ENCODE measurements at places on chromosomes 1 and 21.

GRCh38 chr1:160167056-160167455, 15.7 kb downstream of the ATP1A4 start:
- DNase-seq, result no peak

GRCh38 chr1:145908653-145909052, 1.2 kb downstream of the ITGA10 start:
- no peak for DNase-seq

- DNase-seq, result no peak
Observed at GRCh38 chr21:34938089-34938764, 110.9 kb downstream of the RUNX1 start.

GRCh38 chr1:226646870-226647449, 92.1 kb downstream of the ITPKB start:
- no peak for DNase-seq

DNA sequence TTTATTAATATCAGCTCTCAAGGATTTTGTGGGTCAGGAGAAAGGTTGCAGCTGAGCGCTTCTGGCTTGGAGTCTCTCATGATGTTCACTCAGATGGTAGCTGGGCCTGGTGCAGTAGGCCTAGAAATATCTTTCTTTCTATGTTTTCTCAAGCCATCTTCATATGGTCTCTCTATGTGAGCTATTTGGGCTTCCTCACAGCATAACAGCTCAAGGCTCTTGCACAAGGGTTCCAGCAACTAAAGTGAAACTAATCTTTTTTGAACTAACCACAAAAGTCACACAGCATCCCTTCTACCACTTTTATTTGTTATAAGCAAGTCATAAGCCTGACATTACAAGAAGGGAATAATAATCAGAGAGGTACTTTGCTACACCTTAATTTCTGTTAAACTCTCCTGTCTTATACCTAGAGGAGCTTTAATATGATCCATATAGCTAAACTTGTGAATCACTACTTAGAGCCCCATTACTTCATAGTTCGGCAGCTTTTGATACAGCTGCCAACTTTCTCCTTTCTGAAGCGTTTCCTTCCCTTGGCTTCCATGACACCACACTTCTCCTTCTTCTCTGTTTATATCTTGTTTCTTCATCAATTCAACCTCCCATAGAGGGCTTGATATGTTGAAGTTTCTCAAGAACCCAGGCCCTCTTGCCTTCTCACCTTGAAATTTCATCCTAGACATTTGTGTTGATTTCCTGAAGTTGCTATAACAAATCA, 720.2 kb downstream of the LTN1 start:
- DNase-seq, result no peak

DNA sequence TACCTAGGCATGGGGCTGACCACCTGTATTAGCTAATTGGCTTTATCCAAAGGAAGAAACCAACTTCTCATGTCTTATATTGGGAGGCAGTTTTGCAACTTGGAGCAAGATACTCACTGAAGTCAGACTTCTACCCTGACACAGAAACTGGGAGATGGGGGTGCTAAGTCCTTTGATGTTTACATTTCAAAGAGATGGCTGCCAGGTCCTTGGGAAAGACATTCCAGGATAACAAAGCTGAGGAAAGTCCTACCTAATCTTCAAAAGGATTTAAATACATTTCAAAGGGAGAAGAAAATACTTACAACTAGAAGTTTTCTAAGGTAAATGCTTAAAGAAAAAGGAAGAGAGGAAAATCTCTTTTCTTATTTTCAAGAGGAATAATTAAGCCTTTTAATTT, 62.1 kb downstream of the FH start:
- no peak for DNase-seq

- peak; percentile 47 for DNase-seq
Observed at GRCh38 chr1:103106426-103107341, 1.6 kb downstream of the COL11A1 start.

DNA sequence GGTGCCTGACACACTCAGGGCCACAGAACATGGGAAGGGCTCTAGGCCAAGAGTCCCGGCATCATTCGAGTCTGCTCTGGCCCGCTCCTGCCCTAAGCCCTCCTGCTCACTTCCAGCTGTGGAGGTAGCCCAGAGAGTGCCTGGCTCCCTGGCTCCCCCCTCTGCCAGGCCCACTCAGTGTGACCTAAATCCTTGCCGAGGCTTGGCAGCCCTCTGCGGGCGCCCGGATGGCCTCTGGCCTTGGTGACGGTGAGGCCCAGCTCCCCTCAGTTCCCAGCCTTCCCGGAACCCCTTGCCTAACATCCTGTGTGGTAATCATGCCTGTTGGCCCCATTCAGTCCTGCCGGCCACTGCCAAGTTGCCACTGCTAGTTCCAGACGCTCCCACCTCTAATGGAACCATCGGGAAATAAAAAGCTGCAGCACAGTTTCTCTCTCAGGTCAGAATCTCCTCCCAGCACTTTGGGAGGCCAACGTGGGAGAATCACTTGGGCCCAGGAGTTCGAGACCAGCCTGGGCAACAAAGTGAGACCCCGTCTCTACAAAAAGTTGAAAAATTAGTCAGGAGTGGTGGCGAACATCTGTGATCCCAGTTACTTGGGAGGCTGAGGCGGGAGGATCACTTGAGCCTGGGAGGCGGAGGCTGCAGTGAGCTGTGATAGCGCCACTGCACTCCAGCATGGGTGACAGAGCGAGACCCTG, 1.2 kb upstream of the H6PD start:
- no peak for DNase-seq

GRCh38 chr1:30942326-30942963, 33.9 kb upstream of the SDC3 start:
- no peak for DNase-seq

DNA sequence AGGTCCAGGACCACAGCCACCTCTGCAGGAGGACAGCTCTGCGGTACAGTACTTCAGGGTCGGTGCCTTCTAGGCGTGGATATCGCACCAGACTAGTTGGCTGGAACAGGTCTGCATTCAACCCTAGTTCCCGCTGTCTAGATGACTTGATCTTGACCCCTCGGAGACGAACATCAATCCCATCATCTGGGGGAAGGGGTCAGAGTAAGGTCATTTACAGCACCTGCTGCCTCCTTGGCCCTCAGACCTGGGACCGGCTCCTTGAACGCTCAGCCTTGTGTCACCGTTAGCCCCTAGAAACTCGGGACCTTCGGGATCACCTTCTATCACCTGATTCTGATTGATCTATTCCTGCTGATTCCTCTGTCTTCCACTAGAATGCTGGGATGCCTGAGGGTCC, 2.6 kb downstream of the HECTD3 start:
- DNase-seq, result no peak

DNA sequence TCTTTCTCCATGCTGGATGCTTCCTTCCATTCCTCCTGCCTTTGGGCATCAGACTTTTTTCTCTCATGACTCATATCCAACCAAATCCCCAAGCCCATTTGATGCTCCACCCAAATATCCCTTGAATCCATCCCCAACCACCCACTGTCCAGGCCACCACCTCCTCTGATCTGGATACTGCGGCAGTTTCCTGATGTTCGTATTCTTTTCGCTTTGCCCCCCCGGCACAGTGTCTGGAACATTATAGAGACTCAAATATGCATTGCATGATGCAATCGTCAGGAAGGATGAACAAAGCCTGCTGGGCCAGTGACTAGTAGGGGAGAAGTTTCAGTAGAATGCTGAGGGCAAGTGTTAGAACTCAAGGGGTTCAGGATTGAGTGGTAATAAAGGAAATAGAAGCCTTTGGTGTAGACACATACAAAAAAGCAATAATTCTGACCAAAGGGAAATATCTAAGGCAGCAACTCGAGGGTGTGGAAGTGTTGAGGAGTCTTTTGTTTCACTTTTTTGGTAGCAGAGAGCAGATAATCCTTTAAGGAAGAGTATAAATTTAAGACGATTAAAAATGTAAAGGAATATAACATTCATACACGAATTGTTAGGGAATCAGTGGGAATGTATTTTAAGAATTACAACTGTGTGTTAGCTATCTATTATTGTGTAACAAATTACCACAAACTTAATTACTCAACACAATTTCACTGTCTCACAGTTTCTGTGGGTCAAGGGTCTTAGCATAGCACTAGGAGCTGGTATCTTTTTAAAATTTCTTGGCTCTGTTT, 7.5 kb downstream of the S100A11 start:
- DNase-seq, result no peak

- DNase-seq, result no peak
Observed at GRCh38 chr1:54610048-54610447, 13.3 kb downstream of the FAM151A start.

DNA sequence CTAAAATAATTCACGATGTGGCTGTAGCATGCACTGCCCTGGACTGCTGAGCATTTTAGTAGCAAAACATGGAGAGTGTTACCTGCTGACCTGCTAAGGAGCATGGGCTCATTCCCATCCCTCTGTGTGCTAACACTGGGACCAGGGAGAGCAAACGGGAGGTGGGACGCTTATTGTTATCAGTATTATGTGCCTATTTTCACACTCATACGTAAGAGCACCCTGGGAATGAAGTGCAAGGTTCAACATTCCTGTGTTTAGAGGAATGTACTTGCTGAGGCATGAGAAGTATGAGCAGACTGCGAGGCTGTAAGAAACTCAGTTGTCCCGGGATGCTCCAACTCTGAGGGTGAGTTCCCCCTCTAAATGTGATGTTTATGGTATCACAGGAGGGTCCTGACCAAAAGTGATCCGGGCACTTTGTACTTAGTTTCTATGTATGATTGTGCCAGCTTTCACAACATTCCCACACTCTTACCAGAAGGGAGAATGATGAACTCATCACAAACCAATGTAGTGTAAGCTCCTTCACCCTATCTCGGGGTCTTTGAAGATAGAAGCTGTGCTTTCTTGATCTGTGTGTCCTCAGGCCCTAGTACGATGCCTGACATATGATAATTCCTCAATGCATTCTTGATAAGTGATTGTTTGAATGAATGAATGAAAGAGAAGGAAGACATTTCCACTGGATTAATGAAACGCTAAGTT, 164.8 kb downstream of the KCNJ6 start:
- DNase-seq, result no peak

GRCh38 chr1:15866721-15867201, 19.3 kb downstream of the SPEN start:
- no peak for DNase-seq

- DNase-seq, result no peak
Observed at GRCh38 chr1:53893999-53894636, at the start of gene DIO1. TSS of gene DIO1 (plus strand) at chr1:53894187. CDS start at chr1:53894211, 24 bp downstream.

GRCh38 chr1:233815865-233816264, 88.6 kb upstream of the SLC35F3 start:
- DNase-seq, result no peak

DNA sequence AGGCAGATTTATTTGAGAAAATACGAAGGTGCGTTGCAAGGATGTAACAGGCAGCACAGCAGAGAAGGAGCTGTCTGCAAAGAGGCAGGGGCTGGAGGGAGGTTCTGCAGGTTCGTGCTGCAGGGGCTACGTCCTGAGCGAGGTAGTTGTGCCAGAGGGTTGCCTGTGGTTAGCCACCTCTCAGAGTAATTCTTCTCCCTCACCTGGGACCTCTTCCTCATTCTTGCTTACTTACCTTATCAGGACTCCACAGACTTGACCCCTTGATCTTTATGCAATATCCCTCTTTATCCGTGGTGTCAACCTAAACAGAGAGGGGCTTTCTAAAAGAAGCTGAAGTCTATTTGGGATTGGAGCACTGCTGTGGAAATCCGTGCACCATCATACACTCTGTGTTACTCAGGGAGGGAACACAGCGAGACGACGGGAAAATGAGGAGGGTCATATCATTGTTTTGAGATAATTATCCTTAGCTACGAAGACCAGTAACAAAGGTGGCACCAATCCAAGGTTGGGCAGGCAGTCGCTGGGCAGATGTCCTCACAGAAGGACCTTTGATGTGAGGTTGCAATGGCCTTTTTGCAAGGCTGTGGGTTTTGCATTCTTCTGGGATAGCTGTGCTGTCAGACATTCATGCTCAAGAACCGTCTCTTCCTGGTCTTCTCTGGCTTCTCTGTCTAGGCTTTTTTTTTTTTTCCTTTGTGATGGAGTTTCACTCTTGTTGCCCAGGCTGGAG, 82.8 kb downstream of the WDR4 start:
- DNase-seq, result no peak

All from GM12865 (cell line).